ENCODE measurements at places on chromosomes 1 and 21.

- DNase-seq: peak; percentile 37
Observed at GRCh38 chr21:38170283-38170682, 86.5 kb upstream of the KCNJ15 start.

DNA sequence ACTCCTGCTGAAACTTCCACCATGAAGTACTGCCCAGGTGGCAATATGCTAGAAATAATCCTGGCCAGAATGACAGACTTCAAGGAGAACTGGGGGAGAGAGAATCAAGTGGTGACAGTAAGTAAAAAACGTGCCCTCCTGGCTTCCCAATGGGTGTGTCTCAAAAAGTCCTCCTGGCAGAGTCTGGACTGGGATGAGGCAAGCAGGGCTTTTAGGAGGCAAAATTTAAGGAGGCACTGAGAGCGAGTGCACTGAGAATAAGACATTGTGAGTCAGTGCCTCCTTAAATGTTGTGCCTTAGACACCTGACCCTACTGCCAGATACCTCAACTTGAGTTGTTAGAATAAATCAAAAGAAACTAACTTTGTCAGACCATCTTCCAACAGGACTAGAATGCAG lies 2.2 kb downstream of the LRRC52 start:
- no peak for DNase-seq

- DNase-seq: no peak
Observed at GRCh38 chr1:103448560-103448959, 76.9 kb upstream of the RNPC3 start.

GRCh38 chr1:196680107-196680506 lies 28.3 kb downstream of the CFH start:
- no peak for DNase-seq

DNA sequence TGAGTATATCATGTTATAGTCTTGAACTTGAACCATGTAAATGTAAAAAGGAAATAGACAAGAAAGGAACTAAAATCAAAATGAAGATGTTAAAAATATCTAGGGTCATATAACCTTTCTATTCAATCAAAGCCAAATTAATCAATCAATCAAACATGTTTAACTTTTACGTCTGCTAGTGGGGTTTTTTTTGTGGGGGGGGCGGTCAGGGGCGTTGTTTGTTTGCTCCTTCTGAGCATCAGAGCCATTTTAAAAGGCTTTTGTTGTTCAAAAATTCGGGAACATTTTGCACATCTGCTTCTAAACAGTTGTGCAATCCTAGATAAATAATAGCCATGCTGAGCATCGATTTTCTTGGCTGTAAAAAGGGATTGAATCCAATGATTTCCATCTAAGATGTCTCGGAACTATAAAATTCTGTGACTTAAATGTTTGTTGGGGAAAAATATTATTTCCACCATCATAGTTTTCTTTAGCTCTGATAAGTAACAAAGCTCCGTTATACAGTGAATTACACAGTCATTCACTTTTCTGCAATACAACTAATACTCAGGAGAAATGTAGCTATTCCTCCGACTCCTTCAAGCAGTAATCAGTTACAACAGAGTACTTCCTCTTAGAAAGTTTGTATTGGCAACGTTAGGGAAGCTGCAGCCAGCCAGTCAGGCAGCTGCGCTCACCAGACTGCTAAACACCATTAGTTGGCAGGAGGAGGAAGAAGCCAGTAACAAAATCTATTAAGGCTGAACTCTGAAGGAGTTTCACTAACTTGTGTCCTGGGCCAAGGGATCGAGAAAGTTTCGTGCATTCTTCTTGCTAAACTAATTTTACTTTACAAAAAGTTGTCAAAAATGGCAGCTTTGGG lies 2.2 kb downstream of the SPATA6 start:
- peak; percentile 76 for DNase-seq

Measured in inflammatory macrophage treated with lipopolysaccharide for 1 hour (primary cell).